ENCODE measurements at places on chromosomes 6 and 20.

DNA sequence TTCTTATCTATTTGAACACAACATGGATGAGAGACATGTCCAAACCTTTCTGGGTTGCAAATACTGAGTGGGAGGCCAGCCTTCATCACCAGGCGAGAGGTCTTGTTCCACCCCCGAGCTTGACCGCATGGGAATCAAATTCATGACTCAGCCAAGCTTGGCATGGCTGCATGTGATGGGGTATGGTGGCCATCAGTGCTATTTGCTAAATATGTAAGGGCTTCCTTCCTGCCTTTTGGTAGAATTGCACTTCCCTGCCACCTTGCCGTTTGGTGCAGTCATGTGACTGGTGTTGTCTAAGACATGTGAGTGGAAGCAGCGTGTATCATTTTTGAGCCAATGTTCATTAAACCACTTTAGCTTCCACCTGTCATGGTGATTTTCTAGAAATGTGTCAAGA is 508.9 kb upstream of the SULF2 start:
- DNase-seq: no peak

DNA sequence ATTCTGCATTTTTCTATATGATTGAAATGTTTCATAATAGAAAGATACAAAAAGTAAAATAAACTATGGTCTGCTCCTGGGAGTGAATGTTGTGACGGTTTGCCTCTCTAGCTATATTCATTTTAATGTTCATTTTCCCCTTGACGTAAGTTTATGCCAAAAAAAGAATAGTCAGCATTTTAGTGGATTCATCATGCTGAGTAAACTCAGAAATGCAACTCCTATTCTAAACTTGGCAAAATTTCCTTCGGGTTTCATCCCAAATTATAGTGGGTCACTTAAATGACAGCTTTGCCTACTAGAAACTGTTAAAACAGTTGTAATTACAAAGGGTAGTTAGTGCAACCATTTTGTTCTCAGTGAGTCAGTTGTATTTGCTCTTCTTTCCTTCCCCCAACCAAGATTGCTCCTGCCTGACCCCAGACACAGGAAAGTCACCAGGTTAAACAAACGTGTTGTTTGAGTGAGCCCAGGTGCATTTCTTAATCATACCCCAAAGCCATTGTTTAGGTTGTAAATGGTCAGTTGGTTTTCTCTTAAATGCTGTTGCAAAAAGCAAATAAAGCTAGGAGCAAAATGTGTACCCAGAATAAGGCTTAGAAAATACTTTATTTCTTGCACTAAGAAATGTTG is 482.3 kb upstream of the SOX4 start:
- no peak for DNase-seq

DNA sequence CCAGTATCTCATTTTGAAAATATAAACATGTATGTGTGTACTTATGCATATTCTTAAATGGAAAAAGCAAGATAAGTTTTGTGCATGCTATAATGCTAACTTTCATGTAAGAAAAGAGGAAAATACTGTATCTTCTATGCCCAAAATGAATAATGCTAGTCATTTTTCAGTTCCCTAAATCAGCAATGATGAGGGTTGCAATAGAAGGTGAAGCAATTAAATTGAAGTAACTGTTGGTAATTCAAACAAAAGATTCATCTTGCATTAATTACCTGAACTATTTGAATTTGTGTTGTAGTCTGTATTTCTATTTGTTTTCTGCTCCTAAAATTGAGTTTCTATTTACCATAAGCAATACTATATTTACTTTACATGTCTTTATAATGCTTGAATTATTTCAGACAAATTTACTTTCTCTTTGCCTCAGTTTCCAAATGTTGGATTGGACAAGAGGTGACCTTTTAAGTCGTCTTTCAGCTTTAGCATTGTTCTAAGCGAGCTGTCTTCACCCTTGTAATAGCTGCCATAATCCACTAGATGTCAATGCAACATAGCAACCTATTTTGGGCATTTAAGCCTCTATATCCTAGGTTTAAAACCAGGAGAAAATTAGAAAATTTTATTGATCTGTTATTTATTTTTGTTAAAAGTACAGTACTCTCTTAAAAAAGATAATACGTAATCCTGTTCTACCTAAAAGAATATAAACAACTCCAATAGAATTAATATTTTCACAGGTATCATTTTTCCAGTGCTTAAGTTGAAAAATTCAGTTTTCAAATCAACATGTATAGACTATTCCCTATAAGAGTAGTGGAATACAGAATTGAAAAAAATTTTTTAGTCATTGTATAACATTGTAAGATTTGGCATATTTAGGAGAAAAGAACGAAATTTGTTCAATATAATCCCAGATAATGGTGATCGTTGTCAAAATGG is 52.3 kb upstream of the IFNGR1 start:
- DNase-seq: no peak

DNA sequence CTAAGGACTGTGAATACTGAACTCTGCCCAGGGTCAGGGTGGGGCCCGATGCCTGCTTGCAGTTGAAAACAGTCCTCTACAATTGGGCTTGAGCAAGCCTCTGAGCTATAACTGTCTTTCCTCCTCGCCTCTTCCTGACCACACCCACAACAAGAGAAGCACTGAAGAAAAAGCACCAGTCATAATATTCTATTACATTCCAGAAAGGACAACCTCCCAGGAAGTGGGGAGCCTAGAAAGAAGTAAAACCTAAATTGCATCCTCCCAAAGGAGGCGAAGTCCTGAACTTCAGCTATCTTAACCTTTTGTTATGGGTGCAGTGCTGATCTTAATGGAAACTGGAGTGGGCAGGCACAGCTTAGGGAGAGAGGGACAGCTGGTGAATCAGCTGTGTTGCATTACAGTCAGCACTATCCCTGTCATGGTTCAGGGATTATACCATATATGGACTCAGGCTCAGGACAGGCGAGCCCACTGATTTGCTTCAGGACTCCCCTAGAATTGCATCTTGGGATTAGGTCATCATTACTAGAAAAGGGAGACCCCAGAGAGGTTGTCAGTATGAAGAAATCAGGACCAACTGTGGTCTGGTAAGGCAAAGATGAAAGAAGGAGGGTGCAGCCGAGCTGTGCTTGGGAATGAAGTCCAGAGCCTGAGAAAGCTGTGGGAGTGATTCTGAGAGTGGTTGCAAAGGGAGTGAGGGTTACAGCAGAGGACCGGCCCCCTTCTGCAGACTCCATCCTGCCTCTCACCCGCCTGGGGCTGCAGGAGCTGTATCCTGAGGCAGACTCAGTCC is 18.3 kb upstream of the TRAM2 start:
- DNase-seq: no peak

- no peak for DNase-seq
Observed at GRCh38 chr6:156814036-156814581, 36.9 kb downstream of the ARID1B start.

GRCh38 chr6:10759312-10759839 is 11.8 kb downstream of the TMEM14B start:
- no peak for DNase-seq

DNA sequence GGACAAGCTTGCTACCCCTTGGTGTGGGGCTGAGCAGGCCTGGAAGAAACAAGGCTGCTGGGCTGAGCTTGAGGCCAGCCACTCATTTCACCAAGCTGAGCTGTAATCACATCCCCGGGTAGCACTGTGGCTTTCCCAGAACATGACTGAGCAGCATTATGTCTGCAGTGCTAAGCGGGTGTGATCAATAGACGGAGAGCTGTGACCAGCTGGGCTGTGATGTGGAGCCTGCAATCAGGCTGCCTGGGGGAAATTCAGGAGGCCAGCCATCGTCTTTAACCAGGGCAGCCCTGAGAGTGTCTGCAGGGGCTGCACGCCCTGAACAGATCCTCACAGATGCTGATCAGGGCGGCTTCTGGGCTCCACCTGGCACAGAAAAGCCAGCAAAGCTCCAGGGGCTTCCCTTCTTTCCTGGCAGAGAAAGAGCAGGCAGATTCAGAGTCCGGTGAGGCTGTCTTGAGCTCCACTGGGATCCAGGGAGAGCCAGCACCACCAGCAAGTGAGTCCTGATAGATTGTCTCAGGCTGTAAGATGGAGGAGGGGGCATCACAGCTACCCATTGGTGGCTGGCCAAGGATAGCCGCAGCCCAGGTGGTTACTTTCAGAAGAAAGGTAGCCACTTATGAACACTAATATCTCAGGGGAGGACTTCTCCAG is 165.9 kb downstream of the NRN1 start:
- DNase-seq: no peak

- DNase-seq: no peak
Observed at GRCh38 chr6:143507358-143508145, 4.0 kb downstream of the FUCA2 start.

DNA sequence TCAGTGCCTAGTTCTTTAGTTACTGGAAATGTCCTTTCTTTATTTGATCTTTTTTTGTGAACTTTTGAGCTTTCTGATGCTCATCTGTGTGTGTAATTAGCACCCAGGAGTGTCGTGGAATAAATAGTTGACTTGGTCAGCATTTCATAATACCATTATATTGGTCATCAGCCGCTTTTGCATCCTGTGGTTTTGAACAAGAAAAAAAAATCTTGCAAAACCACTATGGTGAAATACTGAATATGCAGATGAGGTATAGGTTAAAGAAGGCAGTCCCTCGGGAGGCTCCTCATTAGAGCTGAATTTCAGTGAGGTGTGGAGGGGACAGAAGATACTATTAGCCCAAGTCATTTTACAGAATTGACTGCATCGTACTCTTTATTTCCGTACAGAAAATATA is 90.1 kb downstream of the FOXO3 start:
- no peak for DNase-seq

DNA sequence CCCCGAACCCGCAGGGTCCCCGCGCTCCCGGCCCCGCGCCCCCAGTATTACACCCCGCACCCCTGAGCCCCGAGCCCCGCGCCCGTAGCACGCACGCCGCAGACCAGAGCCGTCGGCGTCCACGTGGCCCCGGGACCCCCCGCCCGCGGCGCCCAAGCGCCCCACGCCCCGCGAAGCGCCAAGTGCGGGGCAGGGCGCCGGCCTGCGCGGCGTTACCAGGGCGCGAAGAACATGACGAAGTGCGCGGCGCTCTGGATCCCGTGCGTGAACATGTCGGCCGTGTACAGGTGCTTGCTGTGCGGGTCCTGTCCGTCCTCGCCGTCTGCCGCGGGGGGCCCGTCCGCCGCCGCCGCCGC is 312 bp downstream of the TXNDC5 start:
- no peak for DNase-seq

- DNase-seq: no peak
Observed at GRCh38 chr6:10963113-10963512, 76.3 kb downstream of the SYCP2L start.

DNA sequence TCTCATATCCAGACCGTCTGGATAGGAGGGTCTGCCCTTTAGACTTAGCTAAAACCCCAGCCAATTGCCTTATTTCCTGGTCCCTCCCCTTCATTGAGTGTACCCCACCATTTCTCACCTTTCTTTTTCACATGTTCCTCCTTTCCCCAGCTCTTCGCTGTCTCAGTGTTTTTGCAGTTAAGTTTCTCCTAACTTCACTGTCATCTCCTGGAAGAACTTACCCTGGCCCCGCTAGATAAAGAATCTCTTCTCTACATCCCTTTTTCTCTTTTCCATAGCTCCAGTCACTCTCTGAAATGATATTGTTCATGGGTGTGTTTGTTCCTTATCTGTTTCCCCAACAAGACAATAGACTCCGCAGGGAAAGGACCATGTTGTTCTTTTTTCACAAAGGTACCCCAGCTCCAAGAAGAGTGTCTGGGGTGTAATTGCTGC is 208.8 kb downstream of the TSHZ2 start:
- DNase-seq: no peak

DNA sequence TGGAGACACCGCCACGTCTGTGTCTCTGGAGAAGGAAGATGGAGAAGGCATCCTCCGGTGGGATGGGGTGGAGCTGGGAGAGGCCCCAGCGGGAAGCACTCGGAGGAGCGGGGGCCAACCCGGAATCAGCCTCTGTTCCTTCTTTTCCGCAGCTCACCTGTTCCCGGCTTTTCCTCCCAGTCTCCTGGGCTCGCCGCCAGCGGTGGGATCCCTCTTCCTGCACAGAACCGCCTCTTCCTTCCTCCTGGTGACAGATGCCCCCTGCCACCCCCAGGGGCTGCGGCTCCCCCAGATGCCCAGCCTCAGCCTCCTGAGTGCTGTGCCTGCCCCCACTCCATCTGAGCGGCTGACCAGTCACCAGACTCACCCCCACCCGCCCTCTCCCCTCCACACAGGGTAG is 23.3 kb downstream of the RAMACL start:
- no peak for DNase-seq

DNA sequence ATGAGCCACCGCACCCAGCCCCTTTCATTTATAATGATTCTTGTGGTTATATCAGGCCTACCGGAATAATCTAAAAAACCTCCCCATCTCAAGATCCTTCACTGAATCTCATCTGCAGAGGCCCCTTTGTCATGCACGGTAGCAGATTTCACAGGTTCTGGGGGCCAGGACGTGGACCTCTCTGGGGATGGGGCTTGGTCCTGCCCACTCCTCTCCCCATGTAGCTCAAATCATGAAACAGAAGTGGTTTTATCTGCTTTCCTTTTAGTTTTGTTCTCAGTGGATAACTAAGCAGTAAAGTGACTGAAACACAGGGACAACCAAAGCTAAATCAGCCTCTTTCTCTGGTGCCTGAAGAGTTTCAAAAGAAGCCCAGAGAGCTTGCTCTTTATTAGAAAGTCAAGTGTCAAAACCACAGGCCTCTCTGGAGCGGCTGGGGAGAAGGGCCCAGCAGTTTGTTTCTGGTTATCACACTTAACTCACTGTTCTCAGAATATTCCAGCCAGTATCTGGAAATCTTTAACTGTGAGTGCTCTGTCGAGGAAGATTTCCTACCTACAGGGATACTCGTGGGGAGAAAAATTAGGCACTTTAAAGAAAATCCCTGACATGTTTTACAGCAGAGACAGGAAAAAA is 60.6 kb upstream of the FAM184A start:
- DNase-seq: no peak

Measured in stimulated activated CD4-positive, alpha-beta T cell treated with anti-CD3 and anti-CD28 coated beads, TNF-alpha, amount 100 ng/mL, for 1 hour (primary cell).